Right renal cortex interstitium (tissue), 3 donors: ENCODE measurements at places on chromosomes 16 and 17. TPM values are rescaled to one million over a fixed set of nuclear protein-coding genes. Genes with fewer than 3 reads are reported as not detected.
A peak's percentile ranks its signal among the peaks of the same experiment; 100 is the strongest.

DNA sequence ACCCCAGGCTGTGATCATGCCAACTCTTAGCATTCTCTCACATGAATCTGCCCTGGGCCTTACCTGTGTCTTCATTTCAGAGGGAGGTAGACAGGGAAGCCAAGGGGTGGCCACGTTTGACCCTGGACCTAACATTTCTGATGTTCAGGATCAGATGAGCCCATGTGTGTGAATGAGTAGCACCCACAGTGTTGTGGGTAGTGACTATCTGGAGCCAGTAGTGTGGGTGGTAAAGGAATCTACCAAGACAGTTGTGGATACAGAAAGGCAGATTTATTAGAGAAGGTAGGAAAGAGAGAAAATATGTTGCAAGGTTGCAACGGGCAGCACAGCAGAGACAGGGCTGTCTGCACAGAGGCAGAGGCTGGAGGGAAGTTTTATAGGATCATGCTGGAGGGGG is 60.5 kb downstream of the TK2 start:
- DNase-seq: no peak

SUPT6H gene
- 67.1 TPM for polyA plus RNA-seq

CHST5 gene
- polyA plus RNA-seq: 0.64 TPM

- no peak for DNase-seq
These were observed 125.8 kb downstream of the CCDC182 start for GRCh38 chr17:57619061-57619937.

DNA sequence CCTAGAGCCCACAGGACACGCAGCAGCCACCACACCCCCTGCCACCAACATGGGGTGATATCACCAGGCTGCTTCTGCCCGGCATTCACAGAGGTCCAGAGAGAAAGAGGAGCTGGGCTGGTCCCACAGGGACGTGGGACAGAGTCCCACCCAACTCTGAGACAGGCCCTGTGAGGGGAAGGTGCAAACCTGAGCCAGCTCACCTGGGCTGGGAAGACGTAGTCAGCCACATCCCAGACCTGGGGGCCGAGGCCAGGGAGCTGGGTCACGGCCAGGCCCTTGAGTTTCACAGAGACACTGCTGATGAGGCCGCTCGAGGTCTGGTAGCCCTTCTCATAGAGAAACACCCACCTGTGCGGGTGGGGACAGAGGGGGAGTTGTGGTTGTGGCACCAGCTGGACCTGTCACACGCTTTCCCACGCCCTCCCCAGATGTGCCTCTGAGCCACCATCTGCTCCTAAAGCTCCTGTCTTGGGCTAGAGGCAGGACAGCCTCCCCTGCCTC is 11.2 kb downstream of the P2RX1 start:
- DNase-seq: no peak

PPY gene
- polyA plus RNA-seq: not detected

- DNase-seq: no peak
These were observed 34.2 kb upstream of the CCL1 start for GRCh38 chr17:34397265-34397664.

- DNase-seq: no peak
These were observed 161.2 kb downstream of the COPRS start for GRCh38 chr17:31697838-31698237.

GRCh38 chr16:88060524-88061219 is 109.4 kb downstream of the BANP start:
- DNase-seq: no peak

GRCh38 chr16:50300942-50301625 is 34.7 kb downstream of the ADCY7 start:
- DNase-seq: no peak

ABCC11 gene
- 0.80 TPM for polyA plus RNA-seq

DNA sequence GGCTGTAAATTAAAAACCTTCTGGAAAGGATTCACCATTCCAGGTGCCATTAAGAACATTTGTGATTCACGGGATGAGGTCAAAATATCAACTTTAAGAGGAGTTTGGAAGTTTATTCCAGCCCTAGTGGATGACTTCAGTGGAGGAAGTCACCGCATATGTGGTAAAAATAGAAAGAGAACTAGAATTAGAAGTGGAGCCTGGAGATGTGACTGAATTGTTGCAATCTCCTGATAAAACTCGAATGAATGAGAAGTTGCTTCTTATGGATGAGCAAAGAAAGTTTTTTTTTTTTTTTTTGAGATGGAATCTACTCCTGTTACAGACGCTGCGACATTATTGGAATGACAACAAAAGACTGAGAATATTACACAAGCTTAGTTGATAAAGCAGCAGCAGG is 26.7 kb downstream of the CCL4 start:
- no peak for DNase-seq

DNA sequence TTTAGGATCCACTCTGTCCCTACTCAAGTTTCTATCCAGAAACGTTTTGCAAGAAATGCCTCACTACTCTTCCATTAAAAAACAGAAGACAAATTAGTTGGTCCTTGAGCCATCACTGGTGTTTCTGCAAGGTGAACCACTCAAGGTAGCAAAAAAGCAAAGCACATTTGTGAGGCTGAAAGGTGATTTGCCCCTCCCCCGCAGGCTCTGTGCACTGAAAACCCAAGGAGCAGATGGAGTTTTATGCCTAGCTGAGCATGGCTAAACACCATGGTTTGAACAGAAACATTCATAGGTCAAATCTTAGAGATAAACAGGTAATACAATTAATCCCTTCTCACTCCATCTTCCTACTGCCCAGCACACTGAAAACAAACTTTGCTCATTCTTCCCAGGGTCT is 538.2 kb upstream of the CDH5 start:
- no peak for DNase-seq

DNA sequence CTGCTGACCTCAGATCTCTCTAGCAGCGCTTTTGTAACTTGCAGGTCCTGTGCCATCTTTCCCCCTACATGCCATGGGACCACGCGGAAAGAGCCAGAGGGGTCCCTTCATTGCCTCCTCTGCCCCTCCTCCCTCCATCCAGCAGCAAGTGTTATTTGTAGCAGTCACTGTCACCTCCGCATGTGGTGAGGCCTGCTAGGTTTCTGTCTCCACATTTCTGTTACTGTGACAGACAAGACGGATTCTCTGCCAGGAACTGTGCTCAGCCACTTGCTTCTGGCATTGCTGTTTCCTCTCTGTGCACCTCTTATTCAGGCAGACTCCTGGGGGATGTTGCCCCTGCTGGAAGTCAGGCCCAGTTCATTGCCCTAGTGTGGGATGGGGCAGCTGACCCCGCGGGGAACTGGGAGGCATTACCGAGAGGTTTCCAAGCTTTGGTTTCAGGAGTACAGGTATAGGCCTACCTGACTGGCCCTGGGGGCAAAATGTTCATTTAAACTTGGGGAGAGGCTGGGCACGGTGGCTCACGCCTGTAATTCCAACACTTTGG is 61.2 kb downstream of the RAB11FIP4 start:
- no peak for DNase-seq

DNAAF1 gene
- 3.1 TPM for polyA plus RNA-seq

DNA sequence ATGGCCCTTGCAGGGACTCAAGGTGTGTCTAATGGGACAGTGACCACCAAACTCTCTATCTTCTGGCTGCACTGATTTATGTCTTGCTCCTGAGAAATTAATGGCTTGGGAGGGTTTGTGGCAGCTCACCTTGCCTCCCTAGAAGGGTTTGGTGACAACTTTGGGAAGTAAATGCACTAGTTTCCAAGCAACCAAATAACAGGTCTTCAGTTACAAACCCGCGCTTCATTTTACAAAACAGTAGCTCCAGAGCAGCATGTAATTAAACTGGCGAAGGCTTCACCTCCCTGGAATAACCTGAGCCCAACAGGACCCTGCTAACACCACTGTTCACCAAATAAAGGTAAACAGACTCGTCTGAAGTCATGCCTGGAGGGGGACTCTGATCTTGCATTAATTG is 318.3 kb downstream of the SLC39A11 start:
- DNase-seq: peak; percentile 47

DNA sequence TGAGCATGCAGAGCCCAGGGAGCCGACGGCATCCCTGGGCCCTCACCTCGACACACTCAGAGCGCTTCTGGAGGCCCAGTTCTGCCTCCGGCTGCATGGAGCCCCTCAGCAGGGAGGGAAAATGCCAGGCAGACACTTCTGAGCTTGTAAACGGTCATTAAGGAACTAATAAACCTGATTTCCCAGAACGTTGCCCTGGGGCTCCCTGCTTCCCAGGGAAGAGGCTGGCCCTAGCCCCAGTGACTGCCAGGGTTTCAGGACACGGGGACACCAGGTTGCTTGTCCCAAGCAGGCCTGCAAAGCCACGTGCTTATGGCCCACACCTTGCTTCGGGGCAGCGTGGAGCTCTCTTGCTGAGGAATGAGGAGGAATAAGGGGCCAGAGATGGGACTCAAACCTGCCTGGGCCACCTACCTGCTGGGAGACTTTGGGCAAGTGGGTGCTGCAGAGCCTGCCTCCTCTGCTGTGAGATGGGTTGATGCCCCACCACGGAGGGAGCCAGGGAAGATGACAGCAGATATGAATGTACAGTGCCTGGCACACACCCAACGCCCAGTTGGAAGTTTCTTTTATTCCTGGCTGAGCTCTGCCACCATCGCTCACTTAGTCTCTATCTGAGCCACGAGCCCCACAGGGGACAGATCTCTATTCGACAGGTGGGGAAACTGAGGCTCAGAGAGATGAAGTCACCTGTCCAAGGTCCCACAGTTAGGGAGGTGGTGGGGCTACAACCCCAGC is 5.4 kb downstream of the RHBDF2 start:
- DNase-seq: no peak

KDM8 gene
- polyA plus RNA-seq: 9.4 TPM

DNA sequence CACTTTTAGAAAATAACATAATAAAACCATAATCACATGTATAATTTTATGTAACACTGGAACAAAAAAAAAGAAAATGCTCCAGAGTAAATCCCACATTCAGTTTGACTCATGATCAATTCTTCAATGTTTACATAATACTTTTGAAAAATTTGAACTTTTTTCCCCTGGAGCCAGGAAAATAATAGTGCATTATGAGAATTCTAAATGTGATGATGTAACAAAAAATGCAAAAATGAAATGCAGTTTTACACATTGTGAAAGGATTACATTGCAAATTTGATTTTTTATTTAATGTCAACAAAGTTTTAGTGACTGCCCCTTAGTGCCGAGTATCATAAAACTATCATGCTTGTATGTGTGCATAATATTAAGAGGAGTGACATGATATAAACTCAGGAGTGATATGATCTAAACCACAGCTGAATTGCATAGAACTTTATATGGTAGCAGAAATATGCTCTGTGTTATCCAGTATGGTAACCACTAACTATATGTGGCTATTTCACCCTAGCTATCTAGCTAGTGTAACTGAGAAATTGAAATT is 238.2 kb downstream of the CDH8 start:
- no peak for DNase-seq

GRCh38 chr17:38327936-38328335 is 15.8 kb downstream of the GPR179 start:
- DNase-seq: no peak

DNA sequence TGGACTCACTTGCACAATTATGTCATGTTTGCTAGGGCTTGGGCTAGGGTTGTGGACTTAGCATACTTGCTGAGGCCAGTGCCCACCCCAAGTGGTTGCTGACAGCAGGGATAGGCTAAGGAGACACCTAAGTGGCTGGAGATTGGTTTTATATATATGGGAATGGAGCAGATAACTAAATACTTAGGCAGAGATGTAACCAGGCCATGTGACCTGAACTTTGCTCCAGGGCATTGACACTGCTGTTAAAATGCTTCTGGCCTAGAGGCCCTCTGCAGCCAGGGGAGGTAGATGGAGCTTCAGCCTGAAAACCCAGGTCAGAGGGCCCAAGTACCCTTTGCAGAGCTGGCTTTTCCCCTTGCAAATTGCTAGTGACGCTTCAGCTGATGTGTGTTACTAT is 1.4 kb upstream of the ITGB3 start:
- DNase-seq: no peak

TPSB2 gene
- polyA plus RNA-seq: not detected

ZACN gene
- polyA plus RNA-seq: 16.0 TPM

DNA sequence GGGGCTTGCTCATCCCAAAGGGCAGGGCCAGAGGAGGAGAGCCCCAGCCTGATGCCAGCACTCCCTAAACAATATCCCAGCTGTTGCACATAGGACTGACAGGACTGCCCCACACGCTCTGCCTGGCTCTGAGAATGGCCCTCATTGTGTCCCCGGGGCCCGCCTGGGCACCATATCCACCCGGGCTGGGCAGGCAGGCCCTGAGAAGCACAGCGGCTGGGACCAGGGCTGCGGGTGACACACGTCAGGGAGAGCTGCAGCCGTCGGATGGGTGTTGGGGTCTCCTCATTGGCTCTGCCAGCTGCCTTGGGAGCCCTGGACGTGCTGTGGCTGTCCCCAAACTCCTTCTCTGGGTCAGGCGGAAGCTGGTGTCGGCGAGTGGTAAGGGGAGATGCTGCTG is 4.2 kb downstream of the BCAR1 start:
- no peak for DNase-seq

DNA sequence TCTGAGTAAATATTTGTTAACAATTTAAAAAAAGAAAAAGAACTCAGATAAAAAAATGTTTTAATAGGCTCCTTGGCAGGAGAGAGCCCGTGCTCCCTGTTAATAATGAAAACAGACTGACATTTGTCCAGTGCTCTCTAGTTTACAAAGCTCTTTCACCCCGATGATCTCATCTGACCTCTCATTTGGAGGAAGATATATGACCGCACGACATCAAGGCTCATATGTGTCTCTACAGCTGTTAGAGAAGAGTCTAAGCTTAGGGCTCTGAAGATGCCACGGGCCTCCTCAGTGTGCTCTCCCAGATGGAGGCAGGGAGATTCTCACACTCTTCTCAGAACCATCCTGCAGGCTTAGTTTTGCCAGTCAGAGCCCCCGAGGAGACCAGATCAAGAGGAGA is 280.8 kb upstream of the IRX5 start:
- DNase-seq: no peak

GRCh38 chr17:27217631-27218030 is 76.3 kb upstream of the WSB1 start:
- no peak for DNase-seq

- no peak for DNase-seq
These were observed 20.3 kb downstream of the XPO6 start for GRCh38 chr16:28191364-28191960.

NPIPA3 gene
- polyA plus RNA-seq: 7.4 TPM

ADAM11 gene
- 1.6 TPM for polyA plus RNA-seq

- DNase-seq: no peak
These were observed 431.7 kb upstream of the PSMD7 start for GRCh38 chr16:73864868-73865267.

AOC3 gene
- 4.8 TPM for polyA plus RNA-seq

GRCh38 chr16:3015865-3016521 is 2.0 kb downstream of the CLDN6 start:
- DNase-seq: no peak

- no peak for DNase-seq
These were observed at the start of gene HBM for GRCh38 chr16:165539-166374. Gene HBM (plus strand): TSS chr16:165978. CDS start chr16:165998, 20 bp downstream.

PPM1E gene
- polyA plus RNA-seq: 4.0 TPM

OR4D1 gene
- polyA plus RNA-seq: not detected

- DNase-seq: no peak
These were observed 211.5 kb downstream of the CDH11 start for GRCh38 chr16:64910356-64910755.

TBC1D3 gene
- 3.5 TPM for polyA plus RNA-seq
